Activated naive CD4-positive, alpha-beta T cell (primary cell): ENCODE measurements at places on chromosomes 11 and 22.

GRCh38 chr11:118213781-118214180, 11.0 kb downstream of the JAML start:
- DNase-seq: no peak

- no peak for DNase-seq
Measured at GRCh38 chr11:74330075-74330858, 18.8 kb upstream of the P4HA3 start.

DNA sequence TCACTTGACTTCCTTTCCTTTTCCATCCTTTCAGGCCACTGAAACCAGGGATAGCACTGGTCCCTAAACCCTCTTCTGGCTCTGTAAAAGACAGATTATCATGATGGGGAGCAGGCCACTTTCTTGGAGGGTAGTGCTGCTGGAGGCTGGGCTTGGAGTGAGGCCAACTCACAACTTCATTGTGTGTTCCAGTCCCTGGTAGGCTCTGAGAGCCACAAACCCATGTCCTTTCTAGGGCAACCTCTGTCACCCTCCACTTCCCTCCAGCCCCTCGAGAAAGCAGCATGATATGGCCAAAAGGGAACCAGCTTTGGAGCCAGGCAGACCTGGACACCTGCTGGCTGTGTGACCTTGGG, 2.3 kb downstream of the TKFC start:
- no peak for DNase-seq

DNA sequence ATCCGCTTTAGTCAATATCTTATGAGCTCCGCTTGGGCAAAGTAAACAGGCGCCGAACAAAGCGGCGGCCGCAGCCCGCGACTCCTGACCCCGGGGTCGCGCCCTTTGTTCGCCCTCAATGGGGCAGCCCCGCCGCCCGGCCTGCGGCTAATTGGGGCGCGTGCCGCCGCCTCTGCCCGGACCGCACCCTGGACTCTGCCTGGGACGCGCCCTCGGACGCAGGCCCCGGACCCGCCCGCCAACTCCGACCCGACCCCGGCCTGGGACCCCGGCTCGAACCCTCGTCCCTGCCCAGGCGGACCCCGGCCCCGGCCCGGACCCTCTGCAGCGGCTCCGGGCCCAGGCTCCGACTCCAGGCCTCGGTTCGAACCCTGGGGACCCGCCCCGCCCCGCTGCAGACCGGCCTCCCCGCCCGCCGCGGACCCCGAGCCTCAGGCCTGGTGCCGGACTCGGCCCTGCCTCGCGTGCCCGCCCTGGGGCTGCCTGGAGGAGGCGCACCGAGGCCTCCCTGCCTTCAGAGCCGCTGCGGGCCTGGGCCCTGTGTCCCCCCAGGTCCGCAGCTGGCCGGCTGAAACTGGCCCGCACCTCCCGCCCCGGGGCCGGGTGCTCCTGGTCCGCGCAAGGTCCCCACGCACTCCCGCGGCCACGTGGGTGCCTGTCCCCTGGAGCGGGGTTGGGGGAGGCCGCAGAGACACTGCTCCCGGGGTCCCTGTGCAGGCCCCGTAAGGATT, 84.7 kb upstream of the WNT7B start:
- DNase-seq: no peak

DNA sequence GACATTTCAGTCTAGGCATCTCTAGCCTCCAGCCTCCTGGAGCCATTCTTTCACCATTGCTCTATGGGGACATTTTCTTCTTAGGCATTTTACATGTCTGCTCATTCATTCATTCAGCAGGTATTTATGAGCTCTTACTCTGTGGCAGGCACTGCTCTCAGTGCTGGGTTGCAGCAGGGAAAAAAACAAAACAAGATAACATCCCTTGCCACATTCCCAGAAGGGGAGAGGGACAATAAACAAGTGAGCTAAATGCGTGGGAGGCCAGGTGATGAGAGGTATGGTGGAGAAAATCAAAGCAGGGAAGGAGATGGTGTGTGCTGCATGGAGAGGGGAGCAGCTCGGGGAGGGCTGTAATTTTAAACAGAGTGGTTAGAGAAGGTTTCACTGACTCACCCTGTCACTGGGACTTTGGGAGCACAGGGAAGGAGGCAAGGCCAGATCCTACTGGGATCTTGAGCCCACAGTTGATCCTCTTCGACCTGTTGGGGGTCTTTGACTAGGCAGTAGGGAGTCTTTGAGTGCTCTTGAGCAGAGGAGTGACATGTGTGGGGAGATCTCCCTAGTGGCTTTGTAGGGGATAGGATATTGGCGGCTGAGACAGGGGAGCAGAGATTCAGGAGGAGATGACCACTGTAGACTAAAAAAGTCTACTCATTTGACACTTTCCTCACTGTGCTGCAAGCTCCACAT, 17.0 kb downstream of the MICAL2 start:
- DNase-seq: no peak

DNA sequence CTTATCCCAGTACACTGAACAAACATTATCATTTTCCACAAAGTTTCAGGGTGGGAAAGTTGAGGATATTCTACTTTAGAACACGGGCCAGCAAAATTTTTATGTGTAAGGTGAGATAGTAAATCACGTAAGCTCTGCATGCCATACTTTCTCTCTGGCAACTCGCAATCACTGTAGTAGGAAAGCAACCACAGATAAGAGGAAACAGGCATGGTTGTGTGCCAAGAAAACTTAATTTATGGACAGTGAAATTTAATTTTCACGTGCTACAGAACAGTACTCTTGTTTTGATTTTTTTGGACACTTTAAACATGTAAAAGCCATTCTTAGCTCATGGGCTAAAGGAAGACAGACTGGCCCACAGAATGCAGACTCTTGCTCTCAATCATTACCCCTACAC, 82.5 kb downstream of the LARGE1 start:
- DNase-seq: no peak

GRCh38 chr11:58998480-58999290, 59.4 kb downstream of the GLYATL1 start:
- no peak for DNase-seq

GRCh38 chr11:2573240-2574042, 126.4 kb downstream of the KCNQ1OT1 start:
- DNase-seq: no peak

- no peak for DNase-seq
Measured at GRCh38 chr11:127574478-127574877, 573.9 kb upstream of the KIRREL3 start.
